Pulmonary artery endothelial cell (primary cell): ENCODE measurements at places on chromosomes 12 and 14.

DNA sequence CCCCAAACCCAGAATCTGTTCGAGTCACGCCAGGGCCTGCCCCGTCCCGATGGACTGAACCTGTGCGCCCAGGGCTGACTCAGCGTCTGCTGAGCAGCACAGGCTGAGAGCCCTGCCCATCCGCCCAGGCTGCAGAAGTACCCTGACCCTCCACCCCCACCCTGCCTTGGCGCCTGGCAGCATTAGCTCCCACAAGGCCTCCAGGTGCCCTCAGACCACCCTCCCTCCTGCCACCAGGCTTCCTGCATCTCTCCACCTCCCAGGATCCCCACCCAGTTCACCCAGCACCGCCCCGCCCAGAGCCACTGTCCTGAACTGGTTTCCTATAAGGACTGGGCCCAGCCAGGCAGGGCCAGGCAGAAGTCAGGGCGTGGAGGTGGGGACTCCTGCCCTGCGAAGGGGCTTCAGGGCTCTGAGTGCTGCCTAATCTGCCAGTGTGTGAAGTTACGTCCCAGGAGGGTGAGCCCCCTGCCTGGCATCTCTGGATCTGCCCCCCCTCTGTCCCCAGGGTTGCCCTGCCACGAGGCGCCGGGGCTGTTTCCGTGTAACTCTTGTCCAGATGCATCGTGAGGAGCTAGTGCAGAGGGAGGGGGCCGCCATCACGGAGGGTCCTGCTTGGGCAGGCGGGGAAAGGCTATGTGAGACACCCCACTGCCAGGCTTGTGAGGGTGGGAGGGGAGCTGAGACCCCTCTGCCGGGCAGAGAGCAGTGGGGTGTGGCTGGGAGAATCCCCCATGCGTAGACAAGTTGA is 9.1 kb downstream of the ADSS1 start:
- DNase-seq, result no peak

DNA sequence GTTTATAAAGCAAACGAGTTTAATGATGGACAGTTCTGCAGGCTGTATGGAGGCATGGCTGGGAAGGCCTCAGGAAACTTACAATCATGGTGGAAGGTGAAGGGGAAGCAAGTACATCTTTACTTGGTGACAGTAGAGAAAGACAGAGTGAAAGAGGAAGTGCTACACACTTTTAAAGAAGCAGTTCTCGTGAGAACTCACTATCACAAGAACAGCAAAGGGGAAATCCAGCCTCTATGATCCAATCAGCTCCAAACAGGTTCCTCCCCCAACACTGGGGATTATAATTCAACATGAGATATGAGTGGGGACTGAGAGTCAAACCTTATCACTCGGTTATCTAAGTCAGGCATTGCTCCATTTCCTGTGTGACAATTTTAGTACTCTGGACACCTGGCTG is 189.9 kb upstream of the CNTN1 start:
- DNase-seq, result no peak

DNA sequence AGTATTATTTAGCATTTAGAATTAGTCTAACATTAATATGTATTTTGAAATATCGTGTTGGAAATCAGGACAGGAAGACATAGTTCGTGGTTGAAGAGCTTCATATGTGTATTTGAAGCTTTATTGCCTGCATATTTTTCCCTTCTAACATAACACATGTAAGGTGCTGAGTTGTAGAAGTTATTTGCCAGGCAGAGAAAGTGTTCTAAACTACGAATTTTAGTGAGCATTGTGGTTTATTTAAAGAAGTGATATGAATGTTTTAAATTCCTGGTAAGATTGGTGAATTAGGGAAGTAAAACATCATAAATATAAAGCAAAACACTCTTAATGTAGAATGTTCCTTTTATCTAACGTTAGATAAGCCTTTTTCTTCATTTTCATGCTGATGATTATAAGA is 2.5 kb downstream of the RASSF3 start:
- DNase-seq, result no peak

DNA sequence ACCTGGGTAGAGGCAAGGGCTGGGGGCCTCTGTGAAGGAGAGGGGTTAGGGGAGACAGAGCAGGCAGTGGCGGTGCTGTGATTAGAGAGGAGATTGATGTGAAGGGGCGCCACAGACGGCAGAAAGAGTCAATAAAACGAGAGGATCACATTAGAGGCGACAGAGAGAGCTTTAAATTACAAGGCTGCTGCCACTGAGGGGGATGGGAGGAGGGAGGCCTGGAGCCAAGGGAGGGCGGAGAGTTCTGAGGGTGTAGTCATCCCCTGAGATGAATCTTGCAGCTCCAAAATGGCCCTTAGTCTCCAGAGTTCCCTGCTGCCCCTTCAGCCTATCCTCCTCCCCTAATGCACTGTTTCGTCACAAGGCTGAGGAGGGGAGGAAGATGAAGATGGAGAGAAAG is 12.8 kb downstream of the ZFHX2 start:
- no peak for DNase-seq

- DNase-seq, result no peak
Measured at GRCh38 chr14:34147461-34147860, 196.6 kb upstream of the EGLN3 start.
